ENCODE measurements at places on chromosomes 13 and 19.

- DNase-seq = no peak
These were observed 2902.5 kb downstream of the PCDH9 start for GRCh38 chr13:64327505-64328194.

GRCh38 chr19:4691373-4691772 is 21.2 kb upstream of the MYDGF start:
- no peak for DNase-seq

DNA sequence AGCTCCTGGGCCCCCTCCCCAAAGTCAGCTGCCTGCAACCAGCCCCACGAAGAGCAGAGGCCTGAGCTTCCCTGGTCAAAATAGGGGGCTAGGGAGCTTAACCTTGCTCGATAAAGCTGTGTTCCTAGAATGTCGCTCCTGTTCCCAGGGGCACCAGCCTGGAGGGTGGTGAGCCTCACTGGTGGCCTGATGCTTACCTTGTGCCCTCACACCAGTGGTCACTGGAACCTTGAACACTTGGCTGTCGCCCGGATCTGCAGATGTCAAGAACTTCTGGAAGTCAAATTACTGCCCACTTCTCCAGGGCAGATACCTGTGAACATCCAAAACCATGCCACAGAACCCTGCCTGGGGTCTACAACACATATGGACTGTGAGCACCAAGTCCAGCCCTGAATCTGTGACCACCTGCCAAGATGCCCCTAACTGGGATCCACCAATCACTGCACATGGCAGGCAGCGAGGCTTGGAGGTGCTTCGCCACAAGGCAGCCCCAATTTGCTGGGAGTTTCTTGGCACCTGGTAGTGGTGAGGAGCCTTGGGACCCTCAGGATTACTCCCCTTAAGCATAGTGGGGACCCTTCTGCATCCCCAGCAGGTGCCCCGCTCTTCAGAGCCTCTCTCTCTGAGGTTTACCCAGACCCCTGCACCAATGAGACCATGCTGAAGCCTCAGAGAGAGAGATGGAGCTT is 4.7 kb upstream of the CEACAM5 start:
- no peak for DNase-seq

DNA sequence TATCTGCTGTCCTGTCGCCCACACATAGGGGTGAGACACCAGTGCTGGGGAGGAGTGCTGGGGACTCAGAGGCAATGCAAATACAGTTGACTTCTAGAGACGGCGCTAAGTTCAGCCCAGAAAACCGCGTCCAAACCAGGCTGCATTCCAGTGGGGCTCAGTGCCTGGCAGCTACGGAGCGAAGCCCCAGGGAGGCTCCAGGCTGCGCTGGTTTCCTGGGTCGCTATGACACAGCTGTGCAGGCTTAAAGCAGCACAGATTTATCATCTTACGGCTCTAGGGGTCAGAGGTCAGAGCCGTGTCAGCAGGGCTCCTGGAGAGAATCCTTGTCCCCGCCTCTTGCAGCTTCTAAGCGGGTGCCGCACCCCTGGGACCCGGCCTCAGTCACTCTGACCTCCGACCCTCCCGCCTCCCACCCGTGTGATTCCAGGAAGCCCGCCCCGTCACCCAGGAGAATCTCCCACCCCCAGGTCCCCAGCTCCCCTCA is 61.6 kb downstream of the ANKRD10 start:
- DNase-seq = no peak

Measured in 8988T (cell line).